Suprapubic skin (tissue), 4 donors: ENCODE measurements at places on chromosomes 5 and 9. TPM values are rescaled to one million over a fixed set of nuclear protein-coding genes. Genes with fewer than 3 reads are reported as not detected.
A peak's percentile ranks its signal among the peaks of the same experiment; 100 is the strongest.

PTGDS gene
- total RNA-seq, result 20.1 TPM

- DNase-seq, result peak; percentile 83
Observed at GRCh38 chr9:35258660-35259474, 97.1 kb downstream of the UNC13B start.

GRCh38 chr5:31866166-31866565 is 227.2 kb downstream of the PDZD2 start:
- no peak for DNase-seq

DNA sequence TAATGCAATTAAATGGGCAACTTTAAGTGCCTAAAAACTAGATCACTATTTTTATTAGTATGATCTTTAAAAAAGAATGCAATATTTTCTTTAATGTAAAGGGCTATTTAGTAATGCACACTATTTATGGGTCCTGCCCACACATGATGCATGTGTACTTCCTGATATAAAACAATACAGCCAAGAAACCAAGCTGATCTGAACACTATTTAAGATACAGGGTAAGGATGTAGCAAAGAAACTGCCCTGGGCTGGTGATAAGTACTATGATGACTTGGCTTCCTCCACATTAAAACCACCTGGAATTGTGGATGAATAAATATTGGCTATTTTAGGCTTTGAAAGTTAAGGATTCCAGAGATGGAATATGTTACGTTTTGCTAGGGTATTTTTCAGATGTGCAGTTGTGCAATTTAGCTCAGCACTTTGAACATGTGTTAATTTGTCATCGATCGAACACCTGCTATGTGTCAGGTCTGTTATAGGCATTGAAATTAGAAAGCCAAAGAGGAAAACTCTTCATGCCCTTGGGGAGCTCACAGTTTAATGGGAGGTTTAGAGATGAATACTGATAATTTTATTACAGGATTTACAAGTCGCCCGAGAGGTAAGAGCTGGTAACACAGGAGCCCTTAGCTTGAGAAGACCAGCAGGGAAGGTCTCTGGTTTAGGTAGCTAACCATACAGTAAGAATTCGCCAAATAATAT is 276.7 kb downstream of the PLK2 start:
- no peak for DNase-seq

- no peak for DNase-seq
Observed at GRCh38 chr5:10578293-10578665, 14.4 kb downstream of the ANKRD33B start.

DNA sequence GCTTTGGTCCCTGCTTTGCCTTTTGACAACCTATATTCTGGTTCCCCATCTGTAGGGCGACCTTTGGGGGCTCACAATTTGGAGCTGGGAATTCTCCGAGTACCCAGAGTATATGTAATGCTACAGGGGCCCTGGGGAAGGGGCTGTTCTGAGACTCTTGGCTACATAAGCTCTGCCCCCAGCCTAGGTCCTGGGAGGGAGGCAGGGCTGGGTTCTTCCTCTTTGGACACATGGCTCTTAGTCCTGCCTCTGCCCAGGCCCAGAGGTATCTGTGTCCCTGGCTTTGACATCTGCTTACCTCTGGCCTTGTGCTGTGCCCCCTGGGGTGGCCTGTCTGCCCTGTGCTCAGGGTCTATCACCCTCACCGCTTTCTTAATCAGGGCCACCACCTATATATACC is 181.6 kb downstream of the CACNA1B start:
- DNase-seq, result peak; percentile 27

GRCh38 chr5:155015239-155015638 is 1.7 kb downstream of the KIF4B start:
- DNase-seq, result no peak

DNA sequence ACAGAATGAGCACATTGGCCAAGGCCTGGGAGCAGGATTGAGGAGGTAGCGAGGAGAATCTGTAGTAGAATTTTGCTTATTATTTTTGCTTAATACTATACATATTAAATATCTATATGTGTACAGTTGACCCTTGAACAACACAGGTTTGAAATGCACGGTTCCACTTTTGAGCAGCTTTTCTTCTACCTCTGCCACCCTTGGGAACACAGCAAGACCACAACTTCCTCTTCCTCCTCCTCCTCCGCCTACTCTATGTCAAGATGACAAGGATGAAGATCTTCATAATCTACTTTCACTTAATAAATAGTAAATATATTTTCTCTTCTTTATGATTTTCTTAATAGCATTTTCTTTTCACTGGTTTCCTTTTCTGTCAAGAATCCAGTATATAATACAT is 541.4 kb downstream of the KCTD16 start:
- no peak for DNase-seq

ERP44 gene
- total RNA-seq, result 9.7 TPM

GRCh38 chr5:139747583-139748504 is 47.8 kb upstream of the PSD2 start:
- DNase-seq, result no peak

DNA sequence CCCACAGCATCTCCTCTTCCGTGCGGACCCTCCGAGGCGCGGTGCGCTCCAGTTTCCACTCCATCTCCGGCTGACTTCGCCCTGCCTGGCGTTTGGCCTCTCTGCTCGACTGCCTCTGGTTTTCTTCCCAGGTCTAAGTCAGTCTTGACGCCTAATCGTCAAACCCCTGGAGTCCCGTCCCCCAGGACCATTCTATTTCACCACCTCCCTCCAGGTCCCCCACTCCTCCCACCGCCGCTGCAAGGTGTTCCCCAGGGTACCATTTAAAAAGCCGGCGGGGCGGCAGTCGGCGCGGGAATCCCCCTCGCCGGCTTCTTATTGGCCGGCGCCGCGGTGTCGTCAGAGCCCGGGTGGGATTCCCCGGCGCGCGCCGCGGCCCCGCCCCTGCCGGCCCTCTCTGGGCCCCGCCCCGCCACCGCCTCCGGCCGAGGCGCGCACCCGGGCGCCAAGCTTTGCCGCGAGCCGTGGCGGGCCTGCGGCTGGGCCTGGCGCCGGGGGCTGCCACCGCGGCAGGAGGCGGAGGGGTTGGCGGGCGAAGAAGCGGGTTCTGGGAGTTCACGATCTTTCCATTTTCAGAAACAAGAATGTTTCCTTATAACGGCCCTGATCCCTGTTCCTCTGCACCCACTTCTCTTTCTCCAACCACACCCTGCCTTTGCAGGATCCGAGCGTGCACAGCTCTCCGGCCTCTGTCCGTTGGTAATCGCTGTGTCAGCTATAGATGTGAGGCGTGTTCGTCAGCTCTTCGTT is at the start of gene CDC20B:
Gene CDC20B, minus strand, starts transcription at position 241 of the 750 bp plus-strand sequence. Its CDS starts 177 bp downstream, at position 64.
- peak; percentile 68 for DNase-seq

GLE1 gene
- total RNA-seq, result 27.5 TPM

AHRR gene
- 3.0 TPM for total RNA-seq

GRCh38 chr9:133505186-133505830 is 19.5 kb downstream of the MYMK start:
- DNase-seq, result no peak

MEF2C gene
- 15.9 TPM for total RNA-seq

DNA sequence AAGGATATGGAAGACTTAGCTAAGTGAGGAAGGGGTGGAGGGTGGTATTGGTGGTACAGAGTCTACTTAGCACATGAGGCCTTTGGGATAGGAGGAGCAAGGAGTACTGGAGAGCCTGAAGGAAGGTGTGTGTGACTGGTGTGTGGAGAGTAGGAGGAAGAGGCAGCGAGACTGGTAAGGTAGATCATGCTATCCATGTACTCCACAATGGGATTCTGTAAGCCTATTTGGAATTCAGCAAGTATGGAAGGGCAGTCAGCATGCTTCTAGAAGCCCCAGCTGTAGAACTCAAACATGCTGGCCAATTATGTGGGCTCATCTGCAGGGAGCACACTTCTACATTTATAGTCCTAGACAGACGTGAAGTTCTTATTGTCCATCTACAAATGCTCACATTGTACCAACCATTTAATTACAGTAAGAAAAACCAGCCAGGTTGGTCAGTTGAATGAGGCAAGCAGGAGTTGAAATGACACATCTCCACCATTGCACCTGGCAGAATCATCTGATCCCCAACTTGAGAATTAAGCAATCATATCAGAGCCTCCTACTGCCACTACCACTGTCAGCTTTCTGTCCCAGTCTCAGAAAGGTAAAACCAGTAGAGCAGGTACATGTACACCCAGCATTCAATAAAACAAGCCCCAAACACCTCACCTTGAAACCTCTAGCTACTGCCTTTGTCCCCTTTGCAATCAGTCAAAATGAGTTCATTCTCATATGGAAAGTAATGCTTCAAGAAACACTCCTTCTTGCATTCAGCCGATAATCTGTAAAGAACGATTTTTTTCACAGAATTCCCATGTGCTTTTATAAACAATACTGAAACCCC is 60.9 kb upstream of the GLRX start:
- DNase-seq, result no peak

DNA sequence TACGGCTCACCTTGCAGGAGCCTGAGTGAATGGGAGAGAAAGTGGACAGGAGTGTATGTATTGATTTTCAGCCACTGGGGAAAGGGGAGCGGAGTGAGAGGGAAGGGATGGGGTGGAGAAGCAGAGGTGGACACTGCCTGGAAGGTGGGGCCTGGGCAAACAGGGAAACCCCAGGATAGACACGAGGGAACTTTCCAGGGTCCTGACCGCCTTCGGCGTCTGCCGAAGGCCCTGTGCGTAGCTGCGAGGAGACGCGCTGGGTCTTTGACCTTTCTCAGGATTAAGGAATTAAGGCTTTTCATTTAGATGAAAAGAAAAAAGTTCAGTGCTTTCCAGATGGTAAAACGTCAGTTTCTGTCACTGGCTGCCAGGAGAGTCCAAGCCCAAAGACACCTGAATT is 134.6 kb upstream of the RAPGEF1 start:
- DNase-seq, result no peak

IL3 gene
- not detected for total RNA-seq

DNA sequence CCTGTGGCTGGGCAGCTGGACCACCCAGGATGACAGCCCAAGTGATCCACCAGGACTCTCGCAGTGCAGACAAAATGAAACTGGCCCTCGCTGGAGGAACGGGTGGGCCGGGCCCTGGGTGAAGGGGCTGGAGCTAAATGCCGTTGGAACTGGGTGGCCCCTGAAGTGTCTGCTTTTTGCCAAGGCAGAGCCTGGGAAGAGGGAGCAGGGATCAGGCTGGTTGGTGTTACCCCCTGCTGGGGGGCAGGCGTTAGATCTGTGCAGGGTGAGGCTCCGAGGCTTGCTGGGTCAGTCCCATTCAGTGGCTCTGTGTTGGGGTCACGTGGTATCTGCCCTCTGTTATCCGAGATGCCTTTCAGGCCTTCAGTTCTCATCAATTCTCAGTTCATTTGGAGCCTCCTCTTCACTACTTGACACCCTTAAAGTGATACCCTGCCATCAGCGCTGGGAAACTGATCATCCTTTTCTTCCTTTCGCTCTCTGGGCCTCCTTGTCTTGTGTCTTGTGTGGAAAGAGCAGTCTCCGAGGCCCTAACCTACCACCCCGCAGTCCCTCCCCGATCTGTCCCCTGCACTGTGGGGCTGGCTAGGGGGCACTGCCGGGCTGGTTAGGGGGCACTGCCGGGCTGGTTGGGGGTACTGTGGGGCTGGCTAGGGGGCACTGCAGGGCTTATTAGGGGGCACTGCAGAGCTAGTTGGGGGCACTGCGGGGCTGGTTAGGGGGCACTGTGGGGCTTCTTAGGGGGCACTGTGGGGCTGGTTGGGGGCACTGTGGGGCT is 37.3 kb downstream of the COL5A1 start:
- DNase-seq, result no peak

DNA sequence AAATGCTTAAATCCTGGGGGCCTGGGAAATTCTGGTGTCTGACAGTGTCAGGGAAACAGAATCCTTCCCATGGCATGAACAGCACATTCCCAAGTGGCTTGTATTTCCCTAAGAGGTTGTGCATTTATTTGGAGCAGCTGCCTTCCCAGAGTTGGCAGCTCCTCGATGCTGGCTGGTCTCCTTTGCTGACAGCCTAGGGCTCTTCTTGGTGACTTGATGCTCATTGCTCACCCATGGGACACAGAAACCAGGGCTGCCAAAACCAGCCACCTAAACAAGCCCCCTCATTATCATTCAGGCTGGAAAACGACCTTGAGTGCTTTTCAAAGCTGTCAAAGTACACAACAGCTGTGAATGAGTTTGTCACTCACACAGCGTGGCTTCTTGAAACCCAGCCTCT is 24.2 kb downstream of the ENHO start:
- DNase-seq, result no peak

- no peak for DNase-seq
Observed at GRCh38 chr5:68918306-68918705, 175.5 kb upstream of the SLC30A5 start.

PTPA gene
- 97.5 TPM for total RNA-seq

DNA sequence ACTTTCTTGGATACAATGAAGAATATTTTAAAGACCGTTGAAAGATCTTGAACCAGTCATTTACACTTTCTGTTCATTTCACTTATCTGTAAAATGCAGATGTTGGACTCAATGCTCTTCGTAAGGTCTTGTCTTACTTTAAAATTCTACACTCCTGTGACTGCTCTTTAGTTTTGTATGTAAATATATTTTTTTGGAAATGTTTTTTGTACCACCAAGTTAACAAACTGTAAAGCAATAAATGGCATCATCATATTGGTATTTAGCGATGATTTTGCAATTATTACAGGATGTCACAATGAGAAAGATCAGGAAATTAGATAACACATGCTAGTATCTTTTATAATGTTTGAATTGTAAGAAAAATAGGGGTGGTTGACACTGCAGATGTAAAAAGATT is 80.8 kb upstream of the GNAQ start:
- no peak for DNase-seq

GRCh38 chr5:177483994-177484901 is 10.8 kb upstream of the DBN1 start:
- no peak for DNase-seq

GRCh38 chr5:116532762-116533525 is 41.7 kb downstream of the SEMA6A start:
- no peak for DNase-seq

ZNF366 gene
- total RNA-seq, result 3.8 TPM

GRCh38 chr5:32933692-32934091 is 222.6 kb downstream of the NPR3 start:
- no peak for DNase-seq

SUSD3 gene
- total RNA-seq, result 2.8 TPM

- peak; percentile 18 for DNase-seq
Observed at GRCh38 chr5:178532666-178533065, 57.5 kb downstream of the COL23A1 start.

NLN gene
- 6.4 TPM for total RNA-seq

- no peak for DNase-seq
Observed at GRCh38 chr9:31135567-31135966, 1248.9 kb upstream of the ACO1 start.

- DNase-seq, result no peak
Observed at GRCh38 chr5:109674596-109674995, 15.1 kb upstream of the MAN2A1 start.

DNA sequence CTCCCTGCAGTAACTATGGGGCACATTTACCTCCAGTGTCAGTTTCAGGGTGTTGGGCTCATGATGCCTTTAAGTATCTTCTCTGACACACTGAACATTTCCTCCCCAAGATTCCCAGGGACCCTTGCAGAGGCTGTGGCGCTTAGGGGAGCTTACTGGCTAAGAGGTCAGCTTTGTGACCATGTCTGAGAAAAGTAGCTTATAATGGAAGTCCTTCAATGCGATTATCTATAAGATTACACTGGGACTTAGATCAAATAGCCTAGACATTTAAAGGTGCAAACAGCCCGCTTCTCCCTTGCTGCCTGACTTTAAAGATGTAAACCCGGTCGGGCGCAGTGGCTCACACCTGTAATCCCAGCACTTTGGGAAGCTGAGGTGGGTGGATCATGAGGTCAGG is 25.4 kb downstream of the FABP6 start:
- DNase-seq, result no peak

APBA1 gene
- 5.8 TPM for total RNA-seq

GRCh38 chr5:117207088-117207668 is 632.6 kb upstream of the SEMA6A start:
- DNase-seq, result no peak

DIPK1B gene
- total RNA-seq, result 5.7 TPM

GRCh38 chr5:65682148-65682547 is 39.8 kb downstream of the SGTB start:
- DNase-seq, result no peak

VAV2 gene
- 5.2 TPM for total RNA-seq
